Activated CD8-positive, alpha-beta memory T cell treated with anti-CD3 and anti-CD28 coated beads for 24 hours (primary cell): ENCODE measurements at places on chromosomes 5 and 9.

- DNase-seq, result no peak
Observed at GRCh38 chr5:1660511-1660910, 136.8 kb upstream of the LPCAT1 start.

GRCh38 chr5:36481454-36482120, 124.8 kb upstream of the SLC1A3 start:
- no peak for DNase-seq

DNA sequence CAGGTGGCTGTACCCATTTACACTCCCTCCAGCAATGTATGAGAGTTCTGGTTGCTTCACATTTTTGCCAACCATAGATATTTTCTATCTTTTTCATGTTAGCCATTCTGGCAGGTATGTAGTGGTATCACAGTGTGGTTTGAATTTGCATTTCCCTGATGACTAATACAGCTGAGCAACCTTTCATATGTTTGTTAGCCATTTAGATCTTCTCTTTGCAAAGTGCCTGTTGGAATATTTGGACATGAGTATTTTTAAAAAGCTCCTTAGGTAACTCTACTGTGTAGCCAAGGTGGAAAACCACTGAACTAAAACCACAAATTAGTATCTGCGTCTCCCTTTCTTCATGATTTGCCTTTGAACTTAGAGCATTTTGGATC, 31.9 kb downstream of the IRF1 start:
- no peak for DNase-seq

GRCh38 chr5:16866795-16867576, 69.1 kb downstream of the MYO10 start:
- no peak for DNase-seq

DNA sequence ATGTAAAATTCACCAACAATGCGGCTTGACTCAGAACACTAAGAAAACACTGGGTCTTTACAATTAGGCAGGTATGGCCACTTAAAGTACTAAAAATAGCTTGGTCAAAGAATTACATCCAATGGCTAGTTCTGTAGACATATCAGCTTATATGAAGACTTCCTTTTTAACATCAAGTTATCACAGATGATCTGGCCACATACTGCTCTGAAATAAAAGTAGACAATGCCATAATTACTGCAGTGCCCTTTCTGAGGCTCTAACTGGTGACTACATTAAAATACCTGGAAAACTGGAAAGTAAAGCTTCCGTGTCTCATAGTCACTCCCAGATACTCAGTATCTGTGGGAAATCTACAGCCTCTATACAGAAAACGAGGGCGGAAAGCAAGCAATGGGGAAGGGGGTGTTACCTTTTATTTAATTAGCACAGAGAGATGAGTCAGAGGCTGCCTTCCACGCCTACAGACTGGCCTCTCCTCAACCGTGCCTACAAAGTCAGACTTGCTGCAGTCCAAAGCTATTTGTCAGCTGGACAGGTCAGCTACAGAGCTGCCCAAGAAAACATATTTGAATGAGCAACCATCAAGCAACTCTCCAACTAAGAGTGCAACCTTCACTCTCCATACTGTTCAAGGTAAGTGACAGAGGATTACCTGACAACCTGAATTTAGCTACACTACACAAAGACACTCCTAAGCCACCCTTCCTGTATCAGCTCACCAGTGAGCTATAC, 8.7 kb downstream of the SERINC5 start:
- peak; percentile 69 for DNase-seq

DNA sequence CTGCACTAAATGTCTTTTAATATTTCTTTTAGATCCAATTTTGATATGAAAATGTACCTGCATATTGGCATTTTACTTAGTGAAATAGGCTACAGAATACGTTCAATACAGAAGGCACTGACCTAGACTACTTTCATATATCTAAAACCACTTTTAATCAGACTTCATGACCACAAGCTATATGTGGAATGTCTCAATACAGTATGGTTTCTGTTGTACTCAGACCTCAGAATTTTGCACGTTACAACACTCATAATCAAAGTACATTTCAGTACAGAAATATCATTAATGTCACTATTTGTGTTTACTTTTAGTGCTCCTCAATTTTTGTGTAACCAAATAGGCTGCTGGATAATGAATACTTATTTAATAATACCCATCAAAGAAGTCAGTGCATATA, 74.8 kb downstream of the MEF2C start:
- DNase-seq, result no peak

DNA sequence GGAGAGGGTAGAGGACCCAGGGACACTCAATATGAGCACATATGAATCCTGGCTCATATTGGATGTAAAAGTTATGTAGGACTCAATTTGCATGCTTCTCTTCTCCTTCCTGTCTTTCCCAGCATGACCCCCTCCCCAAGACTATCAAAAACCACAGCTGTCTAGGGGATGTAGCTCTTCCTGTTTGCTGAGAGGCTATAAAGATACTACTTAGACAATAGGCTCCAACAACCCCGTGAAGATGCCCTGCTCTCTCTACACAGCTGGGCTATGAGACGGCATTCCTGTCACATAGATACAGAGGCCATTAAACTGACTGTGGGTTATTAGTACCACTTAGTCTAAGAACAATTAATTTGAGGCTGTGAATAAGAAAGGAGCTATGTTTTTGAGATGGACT, 56.5 kb upstream of the PCSK1 start:
- no peak for DNase-seq

GRCh38 chr5:78546276-78546996, 102.1 kb downstream of the LHFPL2 start:
- DNase-seq, result no peak

GRCh38 chr5:106648401-106648800, 1022.3 kb downstream of the EFNA5 start:
- DNase-seq, result no peak

DNA sequence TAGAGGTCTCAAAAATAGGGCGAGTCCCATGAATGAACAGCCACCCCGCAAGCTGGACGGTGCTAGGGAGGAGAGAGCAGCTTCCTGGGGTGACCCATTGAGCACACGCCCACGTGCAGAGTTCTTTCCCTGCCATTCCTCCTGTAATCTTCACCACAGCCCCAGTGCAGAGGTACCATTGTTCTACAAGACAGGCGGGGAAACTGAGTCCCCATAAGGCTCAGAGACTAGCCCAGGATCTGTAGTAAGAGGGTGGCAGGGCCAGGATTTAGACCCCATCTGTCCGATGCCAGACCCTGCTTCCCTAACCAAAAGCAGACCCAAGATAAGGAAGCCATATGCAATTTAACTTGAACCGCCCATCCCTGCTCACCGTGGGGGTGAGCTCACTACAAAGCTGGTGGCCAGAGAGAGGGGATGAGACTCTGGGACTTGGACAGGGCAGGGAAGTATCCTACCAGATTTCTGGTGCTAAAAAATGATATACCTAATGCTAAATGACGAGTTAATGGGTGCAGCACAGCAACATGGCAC, 36.7 kb upstream of the ORM1 start:
- DNase-seq, result no peak

- DNase-seq, result no peak
Observed at GRCh38 chr5:172591636-172592035, 49.4 kb upstream of the NEURL1B start.

GRCh38 chr5:453725-454481, 10.9 kb downstream of the EXOC3 start:
- no peak for DNase-seq

DNA sequence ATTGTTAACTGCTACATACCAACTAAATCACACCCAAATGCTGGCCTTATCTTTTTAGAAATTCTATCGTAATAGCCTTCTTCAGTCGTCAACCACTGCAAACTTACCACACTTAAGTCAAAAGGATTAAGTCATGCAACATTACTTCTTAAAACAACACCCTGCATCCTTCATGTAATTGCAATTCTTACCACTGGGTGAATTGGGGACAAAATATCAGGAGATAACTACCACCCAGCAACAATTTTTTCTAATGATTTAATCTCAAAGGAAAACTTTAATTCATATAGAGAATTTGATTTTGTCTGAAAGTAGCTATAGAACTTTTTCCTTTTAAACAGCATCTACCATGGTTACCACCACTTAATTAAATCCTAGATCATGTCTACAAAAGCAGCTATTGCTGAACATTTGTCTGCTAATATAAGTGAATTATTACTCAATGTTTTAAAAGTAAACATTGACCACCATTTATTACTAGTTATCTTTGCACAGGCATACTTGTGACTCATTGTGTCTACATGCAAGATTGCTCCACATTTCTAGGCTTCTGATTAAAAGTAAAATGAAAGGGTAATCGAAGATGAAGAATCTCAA, 10.5 kb downstream of the MLLT3 start:
- DNase-seq, result no peak

DNA sequence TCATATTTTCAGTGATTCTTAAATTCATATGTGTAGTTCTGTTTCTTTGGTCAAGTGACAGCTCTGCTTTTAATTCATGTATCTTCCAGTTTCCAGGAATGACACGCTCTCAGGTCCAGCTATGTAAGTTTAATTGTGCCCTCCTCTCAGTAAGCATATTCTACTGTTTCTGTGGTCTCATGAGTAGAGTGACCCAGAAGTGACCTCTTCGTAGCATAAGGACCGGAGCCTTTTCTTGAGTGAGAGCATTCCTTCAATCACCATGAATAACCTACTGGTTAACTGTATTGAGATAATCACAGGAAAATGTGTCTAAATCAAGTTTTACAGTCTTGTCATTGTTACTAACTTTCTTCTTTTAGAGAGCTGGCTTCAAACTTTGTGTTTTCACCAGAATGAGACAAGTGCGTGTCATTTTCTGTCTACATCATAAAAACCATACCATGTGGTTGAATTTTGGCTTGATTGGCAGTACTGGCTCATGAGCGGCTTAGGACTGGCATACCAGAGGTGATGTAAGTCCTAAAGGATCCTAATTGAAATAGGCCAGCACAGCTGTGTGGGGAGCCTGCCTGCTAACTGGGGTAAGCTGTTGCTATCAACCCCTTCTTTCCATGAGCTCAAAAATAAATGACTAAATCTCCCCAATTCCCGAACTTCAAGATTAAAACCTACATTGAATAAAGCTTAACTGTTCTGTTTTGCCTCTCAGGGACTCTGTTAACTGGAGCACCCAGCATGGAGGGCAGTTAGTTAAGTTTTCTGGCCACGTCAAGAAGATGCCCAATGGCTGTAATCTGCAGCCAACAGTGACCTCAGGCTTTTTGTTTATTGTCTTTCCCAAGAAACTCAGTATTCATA, 4.8 kb downstream of the ADAMTSL1 start:
- no peak for DNase-seq

DNA sequence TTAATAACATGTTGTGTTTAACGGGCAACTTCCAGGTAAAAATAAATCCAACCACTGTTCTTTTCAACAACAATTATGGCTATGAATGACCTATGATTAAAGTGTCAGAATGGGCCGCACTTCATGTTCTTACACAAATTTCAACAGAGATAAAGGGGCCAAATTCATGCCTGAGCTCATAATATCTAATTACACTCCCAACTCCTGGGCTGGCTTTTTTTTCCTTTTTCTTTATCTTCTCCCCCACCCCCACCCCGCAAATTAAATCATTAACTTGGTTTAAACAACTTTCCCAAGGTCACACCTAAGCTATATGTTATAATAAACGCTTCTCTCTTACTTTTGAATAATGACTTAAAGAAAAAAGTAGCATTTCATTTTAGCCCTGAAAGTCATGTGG, 25.8 kb downstream of the ZNF608 start:
- no peak for DNase-seq

DNA sequence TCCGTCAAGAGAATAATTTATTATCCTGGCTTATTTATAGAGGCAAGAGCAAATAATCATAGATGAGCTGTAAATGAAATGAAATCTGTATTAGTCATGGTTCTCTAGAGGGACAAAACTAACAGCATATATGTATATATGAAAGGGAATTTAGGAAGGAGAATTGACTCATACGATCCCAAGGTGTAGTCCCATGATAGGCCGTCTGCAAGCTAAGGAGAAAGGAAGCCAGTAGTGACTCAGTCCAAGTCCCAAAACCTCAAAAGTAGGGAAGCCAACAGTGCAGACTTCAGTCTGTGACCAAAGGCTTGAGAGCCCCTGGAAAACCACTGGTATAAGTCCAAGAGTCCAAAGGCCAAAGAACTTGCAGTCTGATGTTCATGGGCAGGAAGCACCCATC, 515.9 kb upstream of the CYLC2 start:
- no peak for DNase-seq
